Mesothelial cell of epicardium (in vitro differentiated cells): ENCODE measurements at places on chromosomes 16 and 17. TPM values are rescaled to one million over a fixed set of nuclear protein-coding genes. Genes with fewer than 3 reads are reported as not detected.

The CARD14 gene
- total RNA-seq, result 5.4 to 6.9 TPM (median 6.8 TPM) in 3 replicates

DNA sequence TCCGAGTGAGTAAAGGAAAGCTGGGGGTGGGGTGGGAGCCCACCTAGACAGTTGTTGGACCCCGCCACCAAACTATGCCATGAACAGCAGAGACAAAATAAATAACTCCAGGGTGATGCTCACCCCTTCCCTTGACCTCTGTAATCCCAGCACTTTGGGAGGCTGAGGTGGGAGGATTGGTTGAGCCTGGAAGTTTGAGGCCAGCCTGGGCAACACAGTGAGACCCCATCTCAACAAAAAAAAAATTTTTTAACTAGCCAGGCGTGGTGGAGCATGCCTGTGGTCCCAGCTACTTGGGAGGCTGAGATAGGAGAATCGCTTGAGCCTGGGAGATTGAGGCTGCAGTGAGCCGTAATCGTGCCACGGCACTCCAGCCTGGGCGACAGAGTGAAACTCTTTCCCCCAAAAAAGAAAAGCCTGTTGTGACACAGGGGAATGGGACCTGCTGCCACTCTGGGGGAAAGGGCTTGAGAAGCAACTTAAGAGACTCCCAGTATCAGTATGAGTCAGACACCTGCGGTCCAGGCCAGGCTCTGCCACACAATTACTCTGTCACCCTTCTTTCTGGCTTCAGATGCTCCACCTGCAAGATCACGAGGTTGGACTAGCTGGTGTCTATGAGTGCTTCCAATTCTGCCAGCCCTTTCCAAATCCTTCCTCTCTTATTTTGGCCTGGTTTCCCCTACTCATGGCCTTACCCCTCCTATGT is 5.0 kb downstream of the SGCA start:
- no peaks in the 10 kb centered on the region for H3K36me3 ChIP-seq
- no peak overlapping the region for H3K27ac ChIP-seq
- no peaks in the 10 kb centered on the region for H3K27me3 ChIP-seq
- DNase-seq, result no peak
- H3K4me3 ChIP-seq, result no peak overlapping the region
- H3K4me1 ChIP-seq, result peaks cover 20% of the 10 kb centered on the region

The RBFOX1 gene
- 0.11 to 1.2 TPM (median 0.67 TPM) in 3 replicates for total RNA-seq

- no peak overlapping the region for H3K27ac ChIP-seq
- no peak for DNase-seq
- no peaks in the 10 kb centered on the region for H3K4me1 ChIP-seq
- H3K4me3 ChIP-seq, result no peak overlapping the region
- H3K27me3 ChIP-seq, result peaks cover 3% of the 10 kb centered on the region
Measured at GRCh38 chr17:246226-246625, 64.8 kb upstream of the DOC2B start.

DNA sequence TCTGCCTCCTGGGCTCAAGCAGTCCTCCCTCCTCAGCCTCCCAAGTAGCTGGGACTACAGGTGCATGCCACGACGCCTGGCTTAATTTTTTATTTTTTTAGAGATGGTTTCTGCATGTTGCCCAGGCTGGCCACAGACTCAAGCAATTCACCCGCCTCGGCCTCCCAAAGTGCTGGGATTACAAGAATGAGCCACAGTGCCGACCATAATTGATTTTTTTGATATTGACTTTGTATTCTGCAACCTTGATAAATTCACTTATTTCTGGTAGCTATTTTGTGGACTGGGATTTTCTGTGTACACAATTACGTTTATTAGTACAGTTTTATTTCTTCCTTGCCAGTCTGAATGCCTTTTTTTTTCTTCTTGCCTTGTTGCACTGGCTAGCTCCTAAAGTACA is 30.0 kb downstream of the TAOK1 start:
- no peaks in the 10 kb centered on the region for H3K4me1 ChIP-seq
- DNase-seq, result no peak
- H3K27me3 ChIP-seq, result no peaks in the 10 kb centered on the region
- no peak overlapping the region for H3K4me3 ChIP-seq
- H3K36me3 ChIP-seq, result peaks cover 19% of the 10 kb centered on the region

- H3K4me1 ChIP-seq, result no peaks in the 10 kb centered on the region
- peaks cover 26% of the 10 kb centered on the region for H3K36me3 ChIP-seq
- H3K27ac ChIP-seq, result no peak overlapping the region
Measured at GRCh38 chr17:46023783-46024388, 24.8 kb downstream of the STH start.
